Neural crest cell (in vitro differentiated cells): ENCODE measurements at places on chromosomes 6 and 20. TPM values are rescaled to one million over a fixed set of nuclear protein-coding genes. Genes with fewer than 3 reads are reported as not detected.

The ETV7 gene
- not detected in 2 replicates for total RNA-seq

The FRMD1 gene
- not detected in 2 replicates for total RNA-seq

The TMEM151B gene
- total RNA-seq = 19.0 and 21.2 TPM in 2 replicates

The MMS22L gene
- total RNA-seq = 37.5 and 38.4 TPM in 2 replicates

The ZNF311 gene
- 1.2 and 1.3 TPM in 2 replicates for total RNA-seq

The MEP1A gene
- total RNA-seq = not detected in 2 replicates

The DEFB126 gene
- total RNA-seq = not detected in 2 replicates
